Left renal pelvis (tissue), 4 donors: ENCODE measurements at places on chromosomes 13 and 19.

- no peak for DNase-seq
Measured at GRCh38 chr13:77351315-77351714, 24.4 kb upstream of the MYCBP2 start.

DNA sequence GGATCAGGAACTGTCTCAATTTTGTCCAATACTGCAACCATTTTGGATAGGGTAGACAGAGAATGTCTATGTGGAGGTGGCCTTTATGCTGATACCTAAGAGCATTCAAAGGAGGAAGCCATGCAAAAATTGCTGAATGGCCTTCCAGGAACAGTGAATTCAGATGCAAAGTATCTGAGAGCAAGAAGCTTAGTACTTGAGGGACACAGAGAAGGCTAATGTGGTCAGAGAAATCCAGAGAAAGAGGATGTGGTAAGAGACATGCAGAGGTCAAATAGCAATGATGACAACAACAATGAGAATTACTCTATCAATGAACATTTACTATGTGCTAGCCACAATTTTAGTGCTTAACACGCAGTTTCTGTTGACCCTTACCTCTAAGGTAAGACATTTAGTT is 785.6 kb upstream of the KLHL1 start:
- no peak for DNase-seq

GRCh38 chr13:30870049-30870884 is 35.8 kb upstream of the MEDAG start:
- no peak for DNase-seq

GRCh38 chr13:77583581-77583980 is 48.1 kb downstream of the SCEL start:
- no peak for DNase-seq

DNA sequence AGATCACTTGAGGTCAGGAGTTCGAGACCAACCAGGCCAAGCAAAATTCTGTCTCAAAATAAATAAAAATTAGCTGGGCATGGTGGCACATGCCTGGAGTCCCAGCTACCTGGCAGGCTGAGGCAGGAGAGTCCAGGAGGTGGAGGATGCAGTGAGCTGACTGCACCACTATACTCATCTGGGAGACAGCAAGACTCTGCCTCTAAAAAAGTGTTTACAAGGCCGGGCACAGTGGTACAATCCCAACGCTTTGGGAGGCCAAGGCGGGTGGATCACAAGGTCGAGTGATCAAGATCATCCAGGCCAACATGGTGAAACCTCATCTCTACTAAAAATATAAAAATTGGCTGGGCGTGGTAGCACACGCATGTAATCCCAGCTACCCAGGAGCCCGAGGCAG is 4.2 kb upstream of the DAPK3 start:
- no peak for DNase-seq

DNA sequence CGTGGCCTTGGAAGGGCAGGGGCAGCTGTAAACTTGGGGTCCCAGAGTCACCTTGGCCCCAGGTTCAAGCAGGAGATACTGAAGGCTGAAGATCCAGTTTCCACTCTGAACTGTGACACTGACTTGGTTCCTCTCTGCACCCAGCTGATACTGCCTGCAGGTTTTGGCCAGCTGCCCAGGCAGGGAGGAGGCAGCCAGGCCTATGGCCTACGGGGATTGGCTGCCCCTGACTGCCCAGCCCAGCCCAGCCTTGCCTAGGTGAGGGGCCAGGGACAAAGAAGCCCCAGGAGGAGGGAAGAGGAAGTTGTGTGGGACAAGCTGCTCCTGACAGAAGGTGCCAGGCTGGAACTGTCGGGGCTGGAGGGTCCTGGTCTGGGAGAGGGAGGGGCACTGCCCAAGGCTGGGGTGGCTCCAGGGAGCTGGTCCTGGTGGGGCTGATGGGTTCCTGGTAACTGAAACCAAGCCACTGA is 51.7 kb upstream of the CYP4F8 start:
- no peak for DNase-seq

DNA sequence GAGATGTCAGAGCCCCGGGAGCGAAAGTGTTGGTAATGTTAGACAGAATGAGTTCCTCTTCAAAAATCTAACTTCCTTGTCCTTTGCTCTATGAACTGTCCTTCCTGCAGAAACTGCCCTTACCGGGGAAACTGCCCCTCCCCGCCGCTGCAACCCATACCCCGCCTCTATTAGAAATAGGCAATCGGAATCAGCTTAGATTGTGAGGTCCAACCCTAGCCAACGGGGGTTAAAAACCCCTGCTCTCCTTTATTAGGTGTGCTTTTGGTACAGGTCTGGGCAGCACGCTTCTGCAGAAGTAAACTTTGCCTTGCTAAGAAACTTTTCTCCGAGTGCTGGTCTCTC is 11.5 kb upstream of the CAPNS1 start:
- no peak for DNase-seq

DNA sequence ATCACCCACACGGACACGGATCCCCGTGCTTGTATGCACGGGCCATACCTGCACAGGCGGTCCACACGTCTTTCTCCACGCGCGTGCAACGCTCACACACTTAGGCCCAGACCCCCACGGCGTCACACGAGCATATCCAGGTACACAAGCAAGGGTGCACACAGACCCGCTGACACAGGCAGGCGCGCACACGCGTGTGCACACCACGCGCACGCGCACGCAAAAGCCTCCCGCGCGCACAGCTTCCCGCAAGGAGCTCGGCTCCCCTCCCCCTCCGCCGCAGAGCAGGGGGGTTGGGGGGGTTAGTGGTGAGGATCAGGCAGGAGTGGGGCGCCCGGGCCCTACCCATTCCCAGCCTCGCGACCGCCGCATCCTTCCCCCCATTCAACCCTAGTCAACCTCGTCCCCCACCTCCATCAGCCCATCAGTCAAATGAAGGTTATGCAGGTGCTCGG is 407 bp downstream of the RAB3A start:
- DNase-seq, result no peak
